ENCODE measurements at places on chromosomes 3 and 15. TPM values are rescaled to one million over a fixed set of nuclear protein-coding genes. Genes with fewer than 3 reads are reported as not detected.

GRCh38 chr3:29456901-29457300 is 176.0 kb downstream of the RBMS3 start:
- no peaks in the 10 kb centered on the region for H3K36me3 ChIP-seq
- no peak overlapping the region for H3K4me3 ChIP-seq
- H3K27me3 ChIP-seq: no peaks in the 10 kb centered on the region
- H3K27ac ChIP-seq: no peak overlapping the region
- peaks cover 35% of the 10 kb centered on the region for H3K4me1 ChIP-seq
- DNase-seq: no peak

GRCh38 chr3:102089904-102090720 is 240.8 kb downstream of the NFKBIZ start:
- H3K27me3 ChIP-seq: no peaks in the 10 kb centered on the region
- H3K36me3 ChIP-seq: no peaks in the 10 kb centered on the region
- peaks cover 18% of the 10 kb centered on the region for H3K4me1 ChIP-seq
- no peak for DNase-seq
- no peak overlapping the region for H3K4me3 ChIP-seq

DNA sequence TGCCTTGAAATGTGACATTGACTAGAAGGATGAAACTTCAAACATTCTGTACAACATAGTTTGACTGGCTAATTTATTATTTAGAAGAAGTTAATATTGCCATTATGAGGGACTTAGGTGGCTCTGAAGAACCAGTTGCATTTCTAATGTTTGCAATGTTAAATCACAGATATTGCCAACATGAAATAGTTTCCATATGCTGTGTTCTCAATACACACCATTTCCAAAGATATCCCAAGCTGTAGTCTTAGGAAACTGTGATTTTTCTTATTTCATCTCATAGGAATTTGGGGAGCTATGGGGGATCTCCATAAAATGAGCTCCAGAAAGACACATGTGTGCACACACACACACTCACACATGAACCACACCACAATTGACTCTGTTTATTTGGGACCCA is 36.3 kb downstream of the ALG1L2 start:
- no peak overlapping the region for H3K4me3 ChIP-seq
- DNase-seq: no peak
- H3K4me1 ChIP-seq: peaks cover 11% of the 10 kb centered on the region
- no peak overlapping the region for H3K27ac ChIP-seq
- H3K36me3 ChIP-seq: no peaks in the 10 kb centered on the region

GRCh38 chr3:151169262-151169947 is 33.6 kb downstream of the GPR171 start:
- no peak for DNase-seq
- no peaks in the 10 kb centered on the region for H3K27me3 ChIP-seq
- H3K27ac ChIP-seq: no peak overlapping the region
- H3K4me3 ChIP-seq: no peak overlapping the region

DNA sequence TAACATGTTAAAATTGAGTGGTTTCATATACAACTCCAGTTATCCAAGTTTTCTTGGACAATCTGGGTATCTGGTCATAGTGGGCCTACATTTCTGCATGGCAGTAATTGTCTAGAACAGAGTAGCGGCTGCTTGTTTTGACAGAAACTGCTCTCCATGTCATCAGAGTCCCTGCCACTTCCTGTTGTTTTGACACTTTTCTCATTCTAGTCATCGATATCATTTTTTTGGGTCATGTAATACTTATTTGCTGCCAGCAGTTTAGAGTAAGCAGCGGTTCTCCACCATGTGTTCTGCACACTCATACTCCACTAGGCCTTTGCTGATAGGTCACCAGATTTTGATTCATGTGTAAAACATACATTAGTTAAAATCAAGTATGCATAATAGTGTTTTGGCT is 81.5 kb downstream of the SLC25A26 start:
- DNase-seq: no peak
- peaks cover 39% of the 10 kb centered on the region for H3K4me1 ChIP-seq
- H3K27me3 ChIP-seq: no peaks in the 10 kb centered on the region
- H3K4me3 ChIP-seq: no peak overlapping the region
- H3K27ac ChIP-seq: peak overlapping the region; percentile 59
- no peaks in the 10 kb centered on the region for H3K36me3 ChIP-seq

Gene DNAH12
- 0.09 TPM for total RNA-seq

DNA sequence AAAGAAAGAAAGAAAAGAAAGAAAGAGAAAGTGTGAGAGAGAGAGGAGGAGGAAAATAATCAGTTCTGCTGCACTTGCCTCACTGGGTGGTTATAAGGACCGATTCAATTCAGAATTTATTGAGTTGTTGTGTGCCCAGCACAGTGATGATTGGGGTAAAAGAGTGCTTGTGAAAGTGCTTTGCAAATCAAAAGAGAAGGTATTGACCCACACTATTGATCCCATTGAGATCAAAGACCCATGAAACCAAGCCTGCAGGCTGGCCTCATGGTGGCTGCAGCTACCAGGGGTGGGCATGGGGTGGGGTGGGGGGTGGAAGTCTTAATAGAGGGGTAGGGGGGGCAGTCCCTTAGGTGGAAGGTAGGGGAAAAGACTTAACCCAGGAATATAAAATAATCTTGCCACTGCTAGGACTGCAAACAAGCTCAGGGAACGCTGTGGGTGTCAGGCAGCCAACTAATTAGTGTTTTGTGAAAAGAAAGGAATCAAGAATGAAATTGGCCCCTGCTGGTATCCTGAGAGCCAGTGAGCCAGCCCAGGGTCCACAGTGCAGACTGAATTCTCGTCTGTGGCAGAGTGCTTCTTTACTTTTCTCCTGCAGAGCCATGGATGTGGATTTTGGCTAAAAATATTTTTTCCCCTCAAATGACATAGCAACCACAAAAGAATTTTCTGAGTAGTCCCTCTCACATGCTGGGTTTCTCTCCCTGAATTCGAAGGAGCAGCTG is 34.2 kb downstream of the CLEC3B start:
- H3K27me3 ChIP-seq: no peaks in the 10 kb centered on the region
- DNase-seq: no peak
- no peaks in the 10 kb centered on the region for H3K36me3 ChIP-seq
- H3K27ac ChIP-seq: no peak overlapping the region
- H3K4me1 ChIP-seq: peaks cover 17% of the 10 kb centered on the region
- no peak overlapping the region for H3K4me3 ChIP-seq

- no peak overlapping the region for H3K27ac ChIP-seq
- no peak for DNase-seq
- H3K4me1 ChIP-seq: no peaks in the 10 kb centered on the region
- H3K27me3 ChIP-seq: no peaks in the 10 kb centered on the region
Observed at GRCh38 chr3:146550743-146551510, 6.5 kb upstream of the PLSCR1 start.

DNA sequence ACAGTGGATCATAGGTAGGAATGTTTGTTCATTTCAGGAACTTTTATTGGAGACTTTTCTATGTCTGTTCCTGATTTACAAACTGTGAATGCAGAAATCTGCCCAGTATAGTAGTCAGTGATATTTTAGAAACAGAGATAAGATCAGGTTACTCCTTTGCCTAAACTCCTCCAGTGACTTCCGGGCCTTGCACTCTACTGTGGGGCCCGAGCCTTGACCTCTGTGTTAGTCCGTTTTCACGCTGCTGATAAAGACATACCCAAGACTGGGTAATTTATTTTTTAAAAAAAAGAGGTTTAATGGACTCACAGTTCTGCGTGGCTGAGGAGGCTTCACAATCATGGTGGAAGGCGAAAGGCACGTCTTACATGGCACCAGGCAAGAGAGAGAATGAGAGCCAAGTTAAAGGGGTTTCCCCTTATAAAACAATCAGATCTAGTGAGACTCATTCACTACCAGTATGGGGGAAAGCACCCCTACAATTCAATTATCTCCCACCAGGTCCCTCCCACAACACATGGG is 127.1 kb downstream of the DNAJB8 start:
- H3K27ac ChIP-seq: no peak overlapping the region
- H3K4me1 ChIP-seq: peaks cover 53% of the 10 kb centered on the region
- peaks cover 18% of the 10 kb centered on the region for H3K27me3 ChIP-seq
- DNase-seq: no peak
- peaks cover 3% of the 10 kb centered on the region for H3K36me3 ChIP-seq
- H3K4me3 ChIP-seq: no peak overlapping the region

DNA sequence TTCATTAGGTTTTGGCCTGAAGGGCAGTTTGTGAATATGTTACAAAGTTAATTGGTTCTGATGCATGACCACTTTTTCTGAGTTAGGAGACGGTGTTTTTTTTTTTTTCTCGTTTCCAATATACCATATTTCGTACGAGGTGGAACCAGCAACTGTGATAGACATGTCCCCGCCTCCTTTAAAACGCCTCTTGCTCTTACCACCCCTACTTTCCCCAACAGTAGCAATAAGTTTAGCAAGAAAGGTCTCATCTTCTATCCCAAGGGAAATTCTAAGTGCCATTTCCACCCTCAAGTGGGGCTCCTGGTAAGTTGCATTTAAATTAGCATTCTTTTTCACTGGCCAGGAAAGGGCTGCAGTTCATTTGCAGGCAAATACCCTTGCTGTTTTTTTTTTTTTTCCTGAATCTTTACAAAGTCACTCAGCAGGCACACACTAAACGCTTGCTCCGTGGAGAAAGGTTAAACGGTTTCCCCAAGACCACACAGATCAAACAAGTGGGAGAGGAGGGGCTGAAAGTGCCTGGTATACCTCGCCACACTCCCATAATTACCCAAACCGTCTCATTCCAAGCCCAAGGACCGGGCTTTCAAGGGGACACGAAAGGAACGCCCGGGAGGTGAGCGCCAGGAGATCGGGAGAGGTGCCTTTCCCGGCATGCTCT is 39.5 kb upstream of the MGA start:
- peaks cover 25% of the 10 kb centered on the region for H3K27me3 ChIP-seq
- DNase-seq: no peak
- H3K4me1 ChIP-seq: peaks cover 9% of the 10 kb centered on the region
- H3K36me3 ChIP-seq: no peaks in the 10 kb centered on the region

Gene ZBTB47
- total RNA-seq: 6.6 TPM

- peaks cover 40% of the 10 kb centered on the region for H3K4me1 ChIP-seq
- peaks cover 8% of the 10 kb centered on the region for H3K36me3 ChIP-seq
- DNase-seq: no peak
Observed at GRCh38 chr3:52707585-52707984, 1.7 kb downstream of the SPCS1 start.

DNA sequence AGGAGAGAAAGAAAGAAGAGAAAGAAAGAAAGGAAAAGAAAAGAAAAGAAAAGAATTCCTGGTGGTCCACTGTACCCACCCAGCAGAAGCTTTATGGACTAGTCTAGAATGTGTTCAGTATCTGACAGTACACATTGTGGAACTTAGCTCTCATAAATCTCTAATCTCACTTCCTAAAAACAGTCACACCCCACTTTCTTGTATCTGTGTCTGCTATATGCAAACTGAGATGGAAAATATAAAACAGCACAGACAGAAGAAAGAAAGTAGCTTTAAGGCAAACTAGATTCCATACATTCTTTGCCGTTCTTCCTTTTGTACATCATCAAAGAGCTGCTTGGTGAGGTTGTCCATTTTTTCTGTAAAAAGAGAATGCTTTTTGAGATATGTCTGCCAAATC is 41.1 kb upstream of the GNB5 start:
- H3K4me3 ChIP-seq: no peak overlapping the region
- no peaks in the 10 kb centered on the region for H3K36me3 ChIP-seq
- DNase-seq: no peak
- no peaks in the 10 kb centered on the region for H3K27me3 ChIP-seq

GRCh38 chr3:151969026-151969642 is 95.7 kb downstream of the SUCNR1 start:
- DNase-seq: no peak
- no peak overlapping the region for H3K27ac ChIP-seq
- H3K27me3 ChIP-seq: no peaks in the 10 kb centered on the region
- no peaks in the 10 kb centered on the region for H3K4me1 ChIP-seq

DNA sequence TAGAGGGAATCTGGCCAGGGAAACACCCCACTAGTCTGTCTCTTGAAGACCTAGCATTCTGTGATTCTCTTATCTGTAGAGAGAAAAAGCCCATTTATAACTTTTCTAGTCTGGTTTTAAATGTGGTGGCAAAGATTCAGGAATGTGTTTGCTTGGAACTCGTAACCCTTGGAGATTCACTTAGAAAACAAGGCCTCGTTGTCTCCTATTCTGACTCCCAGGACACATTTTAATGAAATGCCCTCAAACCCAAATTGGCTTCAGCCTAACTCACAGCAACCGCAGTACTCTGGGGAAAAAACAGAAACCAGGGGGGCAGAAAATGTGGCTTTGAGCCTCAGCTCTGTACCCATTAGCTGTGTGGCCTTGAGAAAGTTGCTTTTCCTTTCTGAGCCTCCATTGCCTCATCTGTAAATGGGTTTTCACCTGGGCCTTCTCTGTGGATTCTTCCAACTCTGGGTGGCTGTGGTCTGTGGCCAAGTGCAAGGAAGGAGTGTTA is 36.5 kb downstream of the RPLP1 start:
- H3K4me1 ChIP-seq: peaks cover 18% of the 10 kb centered on the region
- DNase-seq: no peak
- H3K36me3 ChIP-seq: peaks cover 2% of the 10 kb centered on the region
- H3K27ac ChIP-seq: no peak overlapping the region
- no peaks in the 10 kb centered on the region for H3K27me3 ChIP-seq
- no peak overlapping the region for H3K4me3 ChIP-seq

Gene CPLX3
- not detected for total RNA-seq

- no peak overlapping the region for H3K4me3 ChIP-seq
- no peak overlapping the region for H3K27ac ChIP-seq
- no peak for DNase-seq
- no peaks in the 10 kb centered on the region for H3K27me3 ChIP-seq
- no peaks in the 10 kb centered on the region for H3K4me1 ChIP-seq
Observed at GRCh38 chr3:171749124-171749523, 61.2 kb downstream of the PLD1 start.

Gene CLDN1
- total RNA-seq: 0.14 TPM

GRCh38 chr3:64213224-64213878 is 11.9 kb downstream of the PRICKLE2 start:
- H3K4me3 ChIP-seq: no peak overlapping the region
- peaks cover 35% of the 10 kb centered on the region for H3K4me1 ChIP-seq
- peaks cover 3% of the 10 kb centered on the region for H3K36me3 ChIP-seq
- H3K27me3 ChIP-seq: no peaks in the 10 kb centered on the region
- no peak for DNase-seq

Gene TJP1
- 90.6 TPM for total RNA-seq

Gene IMPG2
- total RNA-seq: 0.40 TPM

Gene ANKUB1
- total RNA-seq: not detected

GRCh38 chr3:120839120-120839519 is 68.9 kb upstream of the STXBP5L start:
- no peak for DNase-seq
- no peak overlapping the region for H3K4me3 ChIP-seq
- H3K36me3 ChIP-seq: no peaks in the 10 kb centered on the region
- H3K27me3 ChIP-seq: no peaks in the 10 kb centered on the region
- peaks cover 10% of the 10 kb centered on the region for H3K4me1 ChIP-seq

- H3K36me3 ChIP-seq: peaks cover 22% of the 10 kb centered on the region
- no peak overlapping the region for H3K27ac ChIP-seq
- H3K4me1 ChIP-seq: peaks cover 2% of the 10 kb centered on the region
- H3K27me3 ChIP-seq: no peaks in the 10 kb centered on the region
Observed at GRCh38 chr3:14169871-14170270, 8.5 kb downstream of the XPC start.

GRCh38 chr3:12336099-12336498 is 47.2 kb downstream of the PPARG start:
- H3K4me3 ChIP-seq: no peak overlapping the region
- H3K27ac ChIP-seq: no peak overlapping the region
- no peaks in the 10 kb centered on the region for H3K4me1 ChIP-seq
- no peaks in the 10 kb centered on the region for H3K27me3 ChIP-seq
- no peak for DNase-seq
- no peaks in the 10 kb centered on the region for H3K36me3 ChIP-seq

GRCh38 chr3:66836363-66837152 is 161.5 kb upstream of the KBTBD8 start:
- peaks cover 6% of the 10 kb centered on the region for H3K36me3 ChIP-seq
- no peak overlapping the region for H3K27ac ChIP-seq
- H3K4me1 ChIP-seq: peaks cover 25% of the 10 kb centered on the region
- no peak for DNase-seq
- no peaks in the 10 kb centered on the region for H3K27me3 ChIP-seq

GRCh38 chr15:34373951-34374350 is 7.0 kb upstream of the LPCAT4 start:
- no peak overlapping the region for H3K27ac ChIP-seq
- DNase-seq: no peak
- no peaks in the 10 kb centered on the region for H3K4me1 ChIP-seq
